Hippocampal formation (tissue), 2 donors: ENCODE measurements at places on chromosomes 3 and 15.

DNA sequence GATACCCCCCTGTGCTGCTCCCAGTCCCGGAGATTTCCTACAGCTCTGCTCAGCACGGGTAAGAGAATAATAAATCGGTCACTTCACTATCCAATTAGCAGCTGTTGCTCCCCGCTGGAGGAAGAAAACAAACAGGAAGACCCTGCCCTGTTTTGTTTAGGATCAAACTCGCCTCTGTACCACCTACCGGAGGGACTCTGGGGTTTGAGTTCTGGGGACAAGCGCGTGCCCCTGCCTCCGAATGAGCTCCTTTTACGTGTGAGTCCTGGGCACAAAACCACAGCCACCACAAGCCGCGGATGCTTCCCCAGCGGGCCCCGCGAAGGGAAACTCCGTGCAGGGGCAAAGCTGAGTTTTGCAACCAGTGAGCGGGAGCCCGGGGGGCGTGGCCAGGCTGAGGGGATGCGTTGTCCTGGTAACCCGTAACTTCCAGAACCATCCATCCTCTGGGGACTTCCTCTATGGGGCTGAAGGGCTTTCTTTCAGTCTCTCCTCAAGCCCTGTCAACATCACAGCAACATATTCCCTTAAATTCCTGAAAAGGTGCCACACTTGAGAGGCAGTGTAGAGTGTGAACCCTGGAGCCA lies 315.7 kb upstream of the PROK2 start:
- peak; percentile 83 for DNase-seq

- DNase-seq, result no peak
Observed at GRCh38 chr3:101928890-101929289, 79.6 kb downstream of the NFKBIZ start.

DNA sequence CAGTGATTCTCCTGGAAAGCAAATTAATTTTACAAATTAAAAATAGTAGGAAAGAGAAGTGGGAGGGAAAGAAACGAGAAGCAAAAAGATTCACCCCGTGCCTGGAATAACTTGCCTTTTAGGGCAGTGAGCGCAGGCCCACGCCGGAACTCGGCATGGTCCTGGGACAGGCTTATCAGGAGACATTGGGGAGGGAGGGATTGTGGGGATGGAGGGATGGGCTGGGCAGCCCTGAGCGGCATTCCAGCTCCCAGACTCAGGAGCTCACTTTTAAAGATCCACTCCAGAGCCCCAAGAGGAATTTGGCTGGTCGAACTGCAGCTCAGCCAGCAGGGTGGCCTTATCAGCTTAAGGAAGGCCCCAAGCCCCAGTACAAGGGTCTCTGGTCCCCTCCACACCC lies 117.9 kb downstream of the ADCY5 start:
- no peak for DNase-seq

DNA sequence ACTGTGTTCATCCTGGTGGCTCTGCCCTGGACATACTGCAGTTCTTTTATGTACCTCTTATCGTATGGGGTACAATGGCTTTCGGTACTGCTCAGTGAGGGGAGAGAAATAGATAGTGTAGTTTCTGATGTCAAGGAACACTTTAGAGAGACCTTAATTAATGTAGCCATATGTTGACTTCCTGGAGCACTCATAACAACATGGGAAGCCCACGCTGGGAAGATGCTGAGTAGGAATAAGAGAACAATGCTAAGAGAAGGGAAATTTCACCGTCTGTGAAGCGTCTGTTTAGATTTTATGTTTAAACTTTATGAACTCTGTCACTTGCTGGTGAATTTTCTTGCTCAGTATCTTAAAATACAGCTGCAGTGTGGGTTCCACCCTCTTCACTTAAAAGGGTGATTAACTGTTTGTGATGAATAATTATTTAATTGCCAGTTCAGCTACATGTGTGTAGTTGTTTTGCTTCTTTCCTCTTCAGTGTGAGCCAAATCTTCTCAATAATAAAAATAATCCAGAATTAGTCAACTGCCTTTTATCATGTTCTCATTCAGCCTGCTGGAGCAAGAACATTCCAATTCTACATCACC lies 373.1 kb upstream of the TPRG1 start:
- no peak for DNase-seq

DNA sequence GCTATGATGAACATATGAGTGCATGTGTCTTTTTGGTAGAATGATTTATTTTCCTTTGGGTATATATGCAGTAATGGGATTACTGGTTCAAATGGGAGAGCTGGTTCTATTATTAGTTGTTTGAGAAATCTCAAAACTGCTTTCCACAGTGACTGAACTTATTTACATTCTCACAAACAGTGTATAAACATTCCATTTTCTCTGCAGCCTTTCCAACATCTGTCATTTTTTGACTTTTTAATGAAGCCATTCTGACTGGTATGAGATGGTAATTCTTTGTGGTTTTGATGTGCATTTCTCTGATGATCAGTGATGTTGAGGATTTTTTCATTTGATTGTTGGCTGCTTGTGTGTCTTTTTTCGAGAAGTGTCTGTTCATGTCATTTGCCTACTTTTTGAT lies 1124.2 kb downstream of the NAALADL2 start:
- no peak for DNase-seq

DNA sequence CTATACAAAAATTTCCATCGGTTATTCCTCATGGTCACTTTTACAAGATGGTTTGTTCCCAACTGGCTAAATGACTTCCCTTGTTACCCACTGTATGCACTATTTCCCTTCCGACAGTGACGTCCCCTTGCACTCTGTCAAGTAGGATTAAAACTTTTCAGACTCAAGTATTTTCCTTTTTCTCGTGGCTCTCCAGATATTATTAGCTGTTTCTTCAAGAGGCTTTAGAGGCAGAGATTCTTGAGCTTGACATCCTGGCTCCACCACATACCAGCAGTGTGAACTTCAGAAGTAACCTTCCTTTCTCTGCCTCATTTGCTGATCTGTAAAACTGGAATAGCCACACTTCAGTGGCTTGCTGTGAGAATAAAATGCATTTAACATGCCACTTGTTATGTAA lies 14.0 kb downstream of the CSNK1G1 start:
- DNase-seq, result no peak

DNA sequence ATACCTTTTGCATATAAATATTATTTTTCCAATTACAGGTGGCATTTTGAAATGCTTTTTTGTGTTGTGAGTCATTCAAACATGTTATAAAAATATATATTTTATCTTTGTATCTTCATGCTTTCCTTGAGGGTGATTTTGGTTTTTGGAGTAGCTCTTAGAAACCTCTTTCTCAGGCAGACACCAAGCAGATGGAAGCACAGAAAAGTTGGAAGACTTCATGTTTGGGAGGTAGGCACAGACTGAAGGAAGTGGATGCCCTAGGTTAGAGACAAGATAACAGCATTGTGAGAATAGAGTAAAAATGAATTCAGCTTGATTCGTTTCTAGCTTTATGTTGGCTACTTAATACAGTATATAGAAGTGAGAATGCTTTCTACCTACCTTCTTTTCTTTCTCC lies 338.3 kb downstream of the NLGN1 start:
- peak; percentile 26 for DNase-seq

DNA sequence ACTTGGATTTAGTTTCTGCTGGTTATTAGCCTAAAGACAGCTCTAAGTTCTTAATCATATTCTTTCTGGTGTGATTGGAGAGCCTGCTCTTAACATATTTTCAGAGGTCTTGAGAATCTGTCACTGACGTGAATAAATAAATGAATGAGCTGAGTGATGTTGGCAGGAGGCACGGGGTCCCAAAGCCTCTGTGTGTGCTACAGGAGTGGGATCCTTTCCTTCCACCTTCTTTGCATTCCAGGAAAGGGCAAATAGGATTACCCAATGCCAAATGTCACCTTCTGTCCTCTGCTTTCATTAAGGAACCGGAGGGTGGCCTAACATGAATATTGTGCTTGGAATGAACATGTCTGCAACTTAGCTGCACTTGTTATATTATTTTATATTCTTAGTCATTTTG lies 53.1 kb downstream of the CD47 start:
- DNase-seq, result no peak

DNA sequence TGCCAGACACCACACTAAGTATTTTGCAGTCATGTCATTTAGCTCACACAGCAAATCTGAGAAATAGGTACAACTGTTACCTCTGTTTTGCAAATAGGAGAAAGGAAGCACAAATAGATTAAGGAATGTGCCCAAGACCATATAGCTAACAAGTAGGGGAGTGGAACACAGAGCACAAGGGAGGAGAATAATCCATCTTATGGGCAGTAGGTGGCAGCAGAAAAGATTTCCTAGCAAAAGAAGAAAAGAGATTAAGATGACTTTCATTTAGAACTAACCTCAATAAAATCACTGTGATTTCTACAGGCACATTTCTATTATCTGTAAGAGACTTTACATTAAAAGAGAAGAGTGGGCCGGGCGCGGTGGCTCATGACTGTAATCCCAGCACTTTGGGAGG lies 49.1 kb downstream of the NR1I2 start:
- DNase-seq, result no peak

GRCh38 chr3:38985581-38985980 lies 66.2 kb downstream of the SCN11A start:
- DNase-seq, result no peak

- no peak for DNase-seq
Observed at GRCh38 chr3:96915445-96915844, 101.1 kb downstream of the EPHA6 start.

GRCh38 chr15:98996169-98996568 lies 11.4 kb downstream of the PGPEP1L start:
- DNase-seq, result no peak

- no peak for DNase-seq
Observed at GRCh38 chr3:64303401-64303800, 78.1 kb upstream of the PRICKLE2 start.

GRCh38 chr3:61454006-61454585 lies 107.3 kb upstream of the PTPRG start:
- DNase-seq, result no peak

- DNase-seq, result no peak
Observed at GRCh38 chr3:141646760-141647561, 91.1 kb upstream of the RNF7 start.

DNA sequence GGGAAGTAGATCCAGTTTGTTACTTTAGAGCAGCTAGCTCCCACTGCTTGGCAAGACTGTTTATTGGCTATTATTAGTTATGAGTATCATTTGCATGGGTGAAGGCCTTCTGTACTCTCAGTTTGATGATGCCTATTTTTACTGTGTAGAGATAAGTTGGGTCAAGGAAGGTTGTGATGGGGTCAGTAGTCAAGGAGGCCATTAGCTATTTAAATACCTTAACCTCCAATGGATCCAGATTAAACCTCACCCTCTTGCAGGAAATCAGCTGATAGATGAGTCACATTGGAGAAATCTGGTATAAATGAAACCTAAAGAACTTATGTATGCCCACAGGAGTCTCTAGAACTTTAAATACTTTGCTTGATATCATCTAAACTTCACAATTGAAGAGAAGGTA lies 45.0 kb downstream of the THBS1 start:
- DNase-seq, result no peak

GRCh38 chr15:100867433-100867832 lies 12.2 kb upstream of the ALDH1A3 start:
- DNase-seq, result no peak

- no peak for DNase-seq
Observed at GRCh38 chr3:196931828-196932587, 10.3 kb downstream of the NCBP2 start.

DNA sequence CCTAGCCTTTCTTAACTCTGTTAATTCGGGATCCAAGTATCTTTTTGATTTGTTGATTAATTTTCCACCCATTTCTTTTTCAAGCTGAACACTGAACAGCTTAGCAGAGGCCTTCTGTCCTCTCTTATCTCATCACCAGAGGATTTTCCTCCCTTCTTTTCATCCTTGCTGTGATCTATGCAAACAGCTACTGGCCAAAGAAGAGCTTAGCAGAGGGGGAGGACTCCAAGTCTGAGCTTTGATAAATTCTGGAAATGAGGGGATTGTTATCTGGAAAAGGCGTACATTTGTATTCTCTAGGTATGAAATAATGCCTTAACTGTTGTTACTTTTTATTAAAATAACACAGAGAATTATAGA lies 13.4 kb downstream of the DZIP3 start:
- DNase-seq, result no peak

GRCh38 chr3:77380136-77380535 lies 340.2 kb downstream of the ROBO2 start:
- DNase-seq, result no peak

DNA sequence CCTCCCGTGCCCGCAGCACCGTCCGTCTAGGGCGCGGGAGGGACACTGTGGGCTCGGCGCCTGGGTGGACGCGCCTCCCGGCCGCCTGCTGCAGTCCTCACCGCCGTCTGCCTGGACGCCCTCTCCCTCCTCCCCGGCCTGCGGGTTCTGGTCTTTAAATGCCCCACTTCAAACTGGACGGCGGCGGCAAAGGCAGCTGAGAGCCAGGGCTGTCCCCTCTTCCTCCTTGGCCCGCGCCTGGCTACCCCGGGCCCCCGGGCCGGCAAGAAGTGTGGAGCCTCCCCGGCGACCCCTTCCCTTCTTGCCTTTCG lies 426 bp downstream of the CBLB start:
- no peak for DNase-seq

GRCh38 chr3:152769523-152769922 lies 65.4 kb upstream of the P2RY1 start:
- no peak for DNase-seq

GRCh38 chr3:61935814-61936213 lies 374.4 kb downstream of the PTPRG start:
- DNase-seq, result no peak

GRCh38 chr3:185335799-185336198 lies 27.1 kb upstream of the MAP3K13 start:
- DNase-seq, result no peak

DNA sequence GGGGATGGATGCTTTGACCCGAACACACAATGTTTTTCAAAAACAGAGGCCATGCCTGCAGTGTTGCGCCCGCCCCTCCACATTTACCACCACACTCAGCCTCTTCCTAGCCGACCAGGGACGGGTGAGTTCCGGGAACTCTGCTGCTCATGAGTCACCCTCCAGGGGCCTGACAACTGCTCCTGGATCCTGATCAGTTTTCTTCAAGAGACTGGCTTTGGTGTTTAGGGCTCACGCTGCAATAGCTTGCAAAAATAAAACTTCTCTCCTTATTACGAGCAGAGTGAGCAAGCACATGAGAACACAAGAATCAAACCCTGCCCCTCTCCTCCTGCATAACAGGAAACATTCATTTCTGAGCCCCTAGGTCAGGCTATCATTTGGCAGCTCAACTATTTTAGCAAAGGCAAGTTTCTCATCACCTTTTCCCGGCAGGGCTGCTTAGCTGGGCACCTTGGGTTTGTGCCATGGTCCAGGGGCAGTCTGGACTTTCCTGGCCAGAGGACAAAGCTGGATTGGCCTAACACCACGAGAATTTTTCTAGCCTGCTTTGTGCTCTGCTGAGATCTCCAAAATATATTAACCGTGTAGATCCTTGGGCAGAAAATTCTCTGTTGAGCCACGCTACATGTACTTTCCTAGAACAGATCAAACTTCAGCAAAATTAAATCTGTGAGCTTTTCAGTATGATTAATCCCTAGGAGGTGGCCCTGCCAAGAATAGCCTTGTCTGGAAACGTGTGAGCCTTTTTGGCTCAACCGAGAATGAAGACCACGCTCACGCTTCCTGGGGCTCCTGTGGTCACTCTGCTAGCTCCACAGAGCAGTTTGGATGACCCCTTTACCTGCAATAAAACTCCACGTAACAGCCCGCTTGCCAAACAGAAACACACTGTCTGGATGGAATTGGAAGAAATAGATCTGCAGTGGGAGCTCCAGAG lies 52.7 kb upstream of the SPATA12 start:
- DNase-seq, result no peak

GRCh38 chr3:69484507-69485393 lies 98.9 kb upstream of the FRMD4B start:
- no peak for DNase-seq
